ENCODE measurements at places on chromosomes 2 and 18.
A peak's percentile ranks its signal among the peaks of the same experiment; 100 is the strongest.

DNA sequence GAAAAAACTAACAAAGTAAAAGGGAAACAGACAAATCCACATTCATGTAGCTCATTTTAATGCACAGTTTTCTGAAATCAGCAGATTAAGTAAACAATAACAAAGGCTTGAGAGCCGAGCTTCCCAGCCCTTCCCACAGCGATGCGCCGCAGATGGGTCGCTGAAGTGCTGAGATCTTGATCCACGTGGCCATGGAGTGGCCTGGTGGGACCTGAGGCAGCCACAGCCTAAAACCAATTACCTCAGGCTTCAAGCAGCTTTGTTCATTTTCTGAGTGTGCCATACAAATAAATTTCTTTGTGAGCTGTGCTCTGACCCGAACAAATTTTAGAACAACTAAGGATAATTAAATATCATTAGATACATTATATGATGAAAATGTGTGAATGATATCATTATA, 25.6 kb upstream of the CYRIA start:
- DNase-seq = no peak

- no peak for DNase-seq
These were observed 380.7 kb upstream of the CELF4 start for GRCh38 chr18:37946324-37946723.

GRCh38 chr2:54048117-54048785, 67.2 kb upstream of the ACYP2 start:
- no peak for DNase-seq

DNA sequence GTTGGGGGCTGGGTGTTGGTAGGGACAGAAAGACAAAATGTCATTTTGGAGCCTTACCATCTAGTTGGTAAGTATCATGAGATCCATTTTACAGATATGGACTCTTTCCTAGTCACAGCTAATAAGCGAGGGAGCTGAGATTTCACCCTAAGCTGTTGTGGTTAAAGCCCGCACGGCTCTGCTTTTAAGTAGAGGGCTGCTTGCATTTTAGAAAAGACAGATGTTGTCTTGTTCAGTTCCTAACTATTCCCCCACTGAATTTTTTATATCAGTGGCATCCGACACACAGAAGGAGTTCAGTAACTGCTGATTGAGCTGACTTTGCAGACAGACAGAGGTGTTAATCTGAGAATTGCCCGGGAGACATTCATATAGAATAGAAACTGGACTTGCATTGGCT, 3.7 kb downstream of the QPCT start:
- no peak for DNase-seq

GRCh38 chr18:3713166-3713565, 263.2 kb downstream of the TGIF1 start:
- DNase-seq = no peak

- no peak for DNase-seq
These were observed 317.1 kb upstream of the LRRTM1 start for GRCh38 chr2:80621656-80622055.

DNA sequence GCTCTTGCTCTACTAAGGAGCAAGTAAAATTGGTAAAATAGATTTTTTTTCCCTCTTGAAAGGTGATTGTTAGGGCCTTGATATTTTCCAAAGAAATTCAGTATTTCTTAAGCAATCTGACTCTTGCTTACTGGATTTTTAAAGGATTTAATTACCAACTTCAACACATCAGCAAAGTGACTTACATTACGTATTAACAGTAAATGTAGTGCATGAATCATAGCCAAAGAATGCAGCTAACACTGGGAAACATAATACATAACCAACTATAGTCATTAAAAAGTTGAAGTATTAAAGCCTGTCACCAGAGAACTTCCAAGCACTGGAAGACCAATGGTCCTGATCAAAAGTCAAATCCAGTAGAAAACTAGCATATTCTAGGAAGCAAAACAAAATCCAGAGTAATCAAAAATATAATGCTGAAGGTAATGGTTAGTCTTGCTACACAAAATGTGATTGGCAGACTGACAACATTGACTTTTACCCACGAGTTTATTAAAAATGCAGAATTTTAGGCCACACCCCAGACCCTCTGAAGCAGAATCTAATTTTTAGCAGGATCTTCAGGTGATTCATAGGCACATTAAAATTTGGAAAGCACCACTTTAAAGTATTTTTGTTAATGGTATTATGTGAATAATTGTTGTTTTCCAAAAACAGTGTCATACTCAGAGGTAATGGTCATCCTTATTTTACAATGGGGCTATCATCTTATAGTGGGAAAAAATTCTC, 31.8 kb upstream of the CAVIN2 start:
- DNase-seq = no peak

- DNase-seq = no peak
These were observed 17.6 kb downstream of the MYL12B start for GRCh38 chr18:3279201-3280185.

- DNase-seq = peak; percentile 64
These were observed 42.5 kb downstream of the CPO start for GRCh38 chr2:206981739-206982340.

DNA sequence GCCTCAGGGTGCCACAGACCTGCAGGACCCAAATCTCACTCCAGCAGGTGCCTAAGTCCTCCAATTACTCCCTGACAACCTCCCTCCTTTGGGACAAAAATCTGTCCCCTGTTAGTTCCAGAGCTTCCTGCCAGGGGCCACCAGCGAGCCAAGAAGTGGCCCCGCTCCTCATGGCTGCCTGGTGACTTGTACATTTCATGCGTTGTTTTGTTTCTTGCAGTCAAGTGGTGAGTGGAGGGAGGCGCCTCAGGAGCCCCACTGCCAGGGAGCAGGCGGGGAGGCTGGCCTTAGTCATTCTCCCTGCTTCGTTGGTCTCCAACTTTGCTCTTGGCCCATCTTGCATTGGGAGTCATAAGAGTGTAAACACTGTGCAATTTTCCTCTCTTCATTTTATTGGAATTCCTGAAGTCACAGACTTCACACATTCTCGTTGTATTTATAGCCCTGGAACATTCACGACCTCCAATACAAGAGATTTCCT, 81.3 kb downstream of the KCNF1 start:
- no peak for DNase-seq

DNA sequence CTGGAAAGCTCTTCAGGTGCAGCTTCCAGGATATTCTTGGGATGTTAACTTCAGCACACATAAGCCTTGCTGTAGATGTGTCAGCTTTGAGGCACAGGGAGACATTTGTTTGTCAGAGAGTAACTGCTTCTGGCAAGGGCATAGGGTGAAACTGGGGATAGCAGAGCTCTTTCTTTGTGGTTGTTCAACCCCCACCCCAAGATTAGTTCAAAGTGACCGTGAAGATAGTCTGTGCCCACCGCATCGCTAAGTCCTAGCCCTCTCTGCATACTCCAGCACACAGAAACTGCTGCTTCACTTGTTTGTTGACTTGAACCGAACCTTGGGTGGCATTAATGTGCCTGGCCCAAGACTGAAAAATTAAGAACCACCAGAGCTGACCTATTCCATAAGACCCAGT, 1.4 kb downstream of the SLC14A1 start:
- no peak for DNase-seq

- DNase-seq = no peak
These were observed 157.1 kb upstream of the SCN7A start for GRCh38 chr2:166651080-166651675.

DNA sequence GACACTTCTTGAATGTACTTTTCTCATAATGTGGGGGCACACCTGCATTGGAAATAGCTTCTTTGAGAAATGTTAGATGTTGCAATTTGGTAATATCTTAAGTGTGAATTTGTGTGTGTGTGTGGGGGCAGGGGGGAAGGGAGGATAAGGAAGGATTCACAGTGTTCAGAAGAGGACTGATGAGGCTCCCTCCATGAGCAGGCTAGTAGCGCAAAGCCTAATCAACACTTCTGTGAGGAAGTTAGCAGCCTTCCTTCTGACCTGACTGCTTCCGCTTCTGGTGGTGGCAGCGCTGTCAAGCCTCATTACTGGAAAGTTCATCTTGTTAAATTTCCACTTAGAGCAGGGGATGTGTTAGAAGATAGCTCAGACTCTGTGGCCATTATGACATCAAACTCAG, 295.4 kb upstream of the SPRED2 start:
- no peak for DNase-seq

DNA sequence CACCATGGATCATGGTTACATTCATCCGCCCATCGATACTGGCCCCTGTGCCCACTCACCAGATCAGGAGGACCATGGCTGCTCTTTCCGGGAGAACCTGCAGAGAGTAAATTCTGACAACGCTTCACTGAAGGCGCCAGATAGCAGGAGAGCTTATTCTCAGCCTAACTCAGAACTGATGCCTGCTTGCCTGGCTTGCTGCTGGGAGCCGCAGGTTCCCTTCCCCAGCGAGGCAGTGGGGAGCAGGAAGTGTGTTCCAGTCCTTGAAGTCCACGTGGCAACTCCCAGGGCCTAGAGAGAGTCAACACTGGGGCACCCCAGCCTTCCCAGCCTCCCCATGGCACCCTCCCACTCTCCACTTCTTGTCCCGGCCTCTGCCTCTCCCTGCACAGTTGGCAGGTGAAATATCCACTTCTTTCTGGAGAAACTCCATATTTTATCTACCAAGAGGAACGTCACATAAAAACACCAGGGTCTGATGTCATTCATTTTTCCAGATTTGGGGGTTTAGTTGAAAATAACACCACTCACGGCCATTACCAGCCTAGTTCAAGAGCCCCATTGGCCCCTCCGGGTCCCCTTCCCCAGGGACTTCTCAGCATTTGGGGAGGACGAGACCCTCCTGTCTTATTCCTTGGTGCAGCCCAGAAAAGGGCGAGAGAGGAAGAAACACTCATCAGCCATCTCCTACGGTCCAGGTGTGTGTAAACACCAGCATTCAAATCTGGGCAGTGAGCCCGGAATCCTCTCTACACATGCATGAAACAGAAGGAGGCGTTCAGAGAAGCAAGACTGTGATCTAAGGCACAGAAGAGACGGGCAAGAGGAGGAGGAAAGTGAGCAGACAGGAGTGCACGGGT, 3.5 kb upstream of the TUBB6 start:
- no peak for DNase-seq

- DNase-seq = peak; percentile 33
These were observed 24.6 kb upstream of the CASP10 start for GRCh38 chr2:201158111-201158929.

GRCh38 chr2:222052934-222053367, 245.8 kb downstream of the PAX3 start:
- no peak for DNase-seq

GRCh38 chr2:209505410-209505809, 81.6 kb downstream of the MAP2 start:
- no peak for DNase-seq

DNA sequence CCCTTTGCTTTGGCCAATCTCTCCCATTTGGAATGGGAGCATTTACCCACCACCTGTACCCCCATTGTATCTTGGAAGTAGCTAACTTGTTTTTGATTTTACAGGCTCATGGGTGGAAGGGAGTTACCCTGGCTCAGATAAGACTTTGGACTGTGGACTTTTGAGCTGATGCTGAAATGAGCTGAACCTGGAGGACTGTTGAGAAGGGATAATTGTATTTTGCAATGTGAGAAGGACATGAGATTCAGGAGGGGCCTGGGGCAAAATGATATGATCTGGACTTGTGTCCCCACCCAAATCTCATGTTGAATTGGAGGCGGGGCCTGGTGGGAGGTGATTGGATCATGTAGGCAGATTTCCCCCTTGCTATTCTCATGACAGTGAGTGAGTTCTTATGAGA, 58.6 kb upstream of the ZFP36L2 start:
- DNase-seq = no peak

DNA sequence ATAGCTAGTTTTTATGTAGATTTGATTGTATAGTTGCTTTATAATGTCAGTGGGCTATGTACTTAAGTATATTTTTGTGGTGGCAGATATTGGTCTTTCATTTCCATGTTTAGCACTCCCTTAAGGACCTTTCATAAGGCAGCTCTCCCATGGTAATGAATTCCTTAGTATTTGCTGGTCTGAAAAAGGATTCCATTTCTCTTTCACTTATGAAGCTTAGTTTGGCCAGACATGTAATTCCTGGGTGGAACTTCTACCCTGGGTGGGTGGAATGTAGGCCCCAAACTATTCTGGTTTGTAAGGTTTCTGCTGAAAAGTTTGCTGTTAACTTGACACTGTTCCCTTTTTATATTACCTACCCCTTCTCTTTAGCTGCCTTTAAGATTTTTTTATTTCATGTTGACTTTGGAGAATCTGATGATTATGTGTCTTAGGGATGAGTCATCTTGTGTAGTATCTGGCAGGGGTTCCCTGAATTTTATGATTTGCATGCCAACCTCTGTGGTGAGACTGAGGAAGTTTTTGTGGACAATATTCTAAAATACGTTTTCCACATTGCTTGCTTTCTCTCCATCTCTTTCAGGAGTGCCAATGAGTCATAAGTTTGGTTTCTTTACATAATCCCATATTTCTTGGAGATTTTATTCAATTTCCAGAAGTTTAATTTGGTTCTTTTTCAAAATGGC, 65.4 kb upstream of the VRK2 start:
- DNase-seq = no peak

- no peak for DNase-seq
These were observed 18.6 kb downstream of the VRK2 start for GRCh38 chr2:58065248-58065647.
